ENCODE measurements at places on chromosomes 3 and 15. TPM values are rescaled to one million over a fixed set of nuclear protein-coding genes. Genes with fewer than 3 reads are reported as not detected.

DNA sequence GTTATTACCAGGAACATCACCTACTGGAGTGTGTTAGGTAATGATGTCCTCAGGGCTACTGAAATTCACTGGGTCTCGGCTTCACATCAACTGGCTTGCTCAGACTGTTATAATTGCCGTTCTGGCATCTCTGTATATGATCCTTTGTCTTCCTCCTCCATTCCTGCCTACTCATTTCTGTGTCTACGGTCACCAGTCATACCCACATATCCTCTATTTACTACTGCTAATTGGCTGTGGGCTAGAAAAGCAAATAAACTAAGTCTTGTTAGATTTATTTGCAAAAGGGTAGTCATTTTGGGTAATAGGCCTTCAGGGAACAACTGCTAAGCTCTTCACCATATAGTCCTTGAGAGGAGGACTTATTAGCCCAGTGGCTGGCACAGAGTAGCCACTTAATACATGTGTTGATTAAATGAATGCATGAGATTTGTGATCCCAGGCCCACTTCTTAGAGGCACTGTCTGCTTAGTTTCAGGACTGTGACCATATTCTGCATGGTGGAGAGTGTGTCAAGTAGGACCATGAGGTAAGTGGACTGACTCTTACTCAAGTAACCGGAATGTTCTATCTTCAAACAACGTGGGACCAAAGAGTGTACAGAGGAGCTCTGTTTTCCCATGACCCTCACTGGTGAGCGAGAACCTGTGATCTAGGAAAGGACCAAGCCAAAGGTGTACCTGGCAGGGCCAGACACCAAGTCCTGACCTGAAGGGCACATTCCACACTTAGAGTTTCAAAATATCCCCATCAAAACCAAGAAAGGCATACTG, 13.2 kb downstream of the ZDHHC3 start:
- no peak for DNase-seq
- no peak overlapping the region for H3K4me3 ChIP-seq
- H3K4me1 ChIP-seq, result peaks cover 43% of the 10 kb centered on the region
- no peaks in the 10 kb centered on the region for H3K27me3 ChIP-seq
- no peak overlapping the region for H3K27ac ChIP-seq

DNA sequence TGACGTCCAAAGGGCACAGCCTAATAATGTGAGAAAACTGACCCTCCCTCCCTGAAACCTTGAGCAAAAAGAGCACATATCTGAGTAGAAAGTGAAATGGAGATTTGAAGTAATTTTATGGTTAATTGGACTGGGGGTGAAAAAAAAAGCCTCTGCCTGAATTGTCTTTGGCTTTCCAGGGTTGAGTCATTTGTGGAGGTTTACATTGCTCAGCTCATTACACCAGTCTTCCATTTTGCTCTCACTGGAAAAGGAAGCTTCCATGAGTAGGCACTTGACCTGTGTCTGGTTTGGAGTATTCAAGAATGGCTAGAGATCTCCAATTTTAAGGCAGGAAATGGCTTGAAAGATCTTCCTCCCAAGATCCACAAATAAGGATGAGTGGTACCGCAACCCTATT, 273.9 kb downstream of the PDCD6IP start:
- H3K27me3 ChIP-seq, result no peaks in the 10 kb centered on the region
- H3K4me1 ChIP-seq, result no peaks in the 10 kb centered on the region
- no peak overlapping the region for H3K4me3 ChIP-seq

DNA sequence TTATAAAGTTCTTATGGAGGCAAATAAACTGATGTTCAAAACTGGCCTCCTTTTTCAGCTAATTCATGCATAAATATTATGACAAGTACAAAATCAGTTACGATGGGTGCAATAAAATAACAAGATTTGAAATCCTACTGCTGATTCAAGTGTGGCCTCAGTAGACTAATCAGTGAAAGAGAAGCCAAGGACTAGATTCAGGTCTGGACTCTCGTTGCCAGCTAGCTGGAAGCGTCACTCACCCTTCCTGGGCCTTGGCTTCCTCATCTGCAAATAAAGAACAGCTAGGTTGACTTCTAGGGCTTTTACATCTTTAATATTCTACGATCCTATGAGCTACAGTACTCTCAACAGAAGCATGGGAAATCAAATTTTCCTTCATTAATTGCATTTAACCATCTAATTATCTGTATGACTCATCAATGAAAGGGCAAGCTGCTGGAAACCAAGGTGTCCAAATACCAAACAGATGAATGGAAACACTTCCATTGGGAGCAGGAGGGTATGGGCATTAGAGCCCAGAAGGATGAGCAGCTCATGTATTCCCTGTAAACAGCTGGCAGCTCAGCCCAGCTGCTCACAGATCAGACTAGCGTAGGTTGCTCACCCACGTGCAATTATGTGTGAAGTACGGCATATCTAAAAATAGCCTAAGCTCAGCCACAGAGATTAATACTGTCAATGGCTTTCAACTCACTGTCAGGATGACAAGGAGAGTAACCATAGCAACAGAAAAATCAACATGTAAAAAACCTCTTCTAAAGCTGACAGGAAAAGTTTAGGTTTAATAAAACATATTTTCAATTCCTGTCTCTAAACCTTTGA, 294.8 kb downstream of the PLCL2 start:
- no peak overlapping the region for H3K27ac ChIP-seq
- H3K27me3 ChIP-seq, result no peaks in the 10 kb centered on the region
- peaks cover 5% of the 10 kb centered on the region for H3K36me3 ChIP-seq
- H3K4me3 ChIP-seq, result no peak overlapping the region
- DNase-seq, result no peak

- no peak for DNase-seq
- no peak overlapping the region for H3K4me3 ChIP-seq
- no peak overlapping the region for H3K27ac ChIP-seq
- H3K27me3 ChIP-seq, result no peaks in the 10 kb centered on the region
- peaks cover 2% of the 10 kb centered on the region for H3K36me3 ChIP-seq
Observed at GRCh38 chr15:78244893-78245292, 10.5 kb upstream of the ACSBG1 start.

GRCh38 chr3:40398346-40398745, 11.4 kb downstream of the ENTPD3 start:
- H3K4me1 ChIP-seq, result no peaks in the 10 kb centered on the region
- no peaks in the 10 kb centered on the region for H3K27me3 ChIP-seq
- DNase-seq, result no peak
- peaks cover 6% of the 10 kb centered on the region for H3K36me3 ChIP-seq

- DNase-seq, result no peak
- H3K27ac ChIP-seq, result no peak overlapping the region
- no peak overlapping the region for H3K4me3 ChIP-seq
- H3K27me3 ChIP-seq, result peaks cover 36% of the 10 kb centered on the region
Observed at GRCh38 chr15:88178631-88179030, 77.9 kb downstream of the NTRK3 start.

GRCh38 chr3:177358977-177359592, 161.8 kb upstream of the TBL1XR1 start:
- no peaks in the 10 kb centered on the region for H3K36me3 ChIP-seq
- peak overlapping the region; percentile 85 for H3K4me3 ChIP-seq
- no peaks in the 10 kb centered on the region for H3K27me3 ChIP-seq
- peaks cover 36% of the 10 kb centered on the region for H3K4me1 ChIP-seq

GRM7 gene
- total RNA-seq, result not detected

STRC gene
- total RNA-seq, result 1.8 TPM

ZCWPW2 gene
- total RNA-seq, result not detected

Data from T-helper 17 cell (primary cell).